ENCODE measurements at places on chromosomes 7 and 10.

- DNase-seq = no peak
Measured at GRCh38 chr10:119701861-119702260, 24.0 kb upstream of the INPP5F start.

DNA sequence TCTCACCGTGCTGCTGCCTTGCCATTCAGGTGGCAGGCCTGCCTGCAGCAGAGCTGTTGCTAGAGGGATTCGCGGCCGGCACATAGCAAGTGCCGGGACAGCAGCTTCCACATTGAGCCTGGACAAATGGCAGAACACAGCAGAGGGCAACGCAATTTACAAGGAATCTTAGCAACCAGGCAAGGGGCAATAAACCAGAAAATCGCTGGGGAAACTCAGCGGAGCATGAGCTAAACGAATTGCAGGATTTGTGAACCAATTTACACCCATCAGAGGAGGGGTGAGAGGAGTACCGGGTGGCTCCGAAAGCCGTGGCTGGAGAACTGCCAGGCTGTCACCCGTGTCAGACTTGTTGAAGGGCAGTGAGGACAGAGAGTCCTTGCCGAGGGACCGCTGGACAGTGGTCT lies 58.6 kb upstream of the LOXL4 start:
- DNase-seq = no peak

GRCh38 chr10:56082169-56082568 lies 278.9 kb downstream of the ZWINT start:
- no peak for DNase-seq

- DNase-seq = no peak
Measured at GRCh38 chr10:20181434-20181833, 365.2 kb downstream of the PLXDC2 start.

GRCh38 chr7:108136191-108136688 lies 6.1 kb upstream of the LAMB4 start:
- DNase-seq = no peak

DNA sequence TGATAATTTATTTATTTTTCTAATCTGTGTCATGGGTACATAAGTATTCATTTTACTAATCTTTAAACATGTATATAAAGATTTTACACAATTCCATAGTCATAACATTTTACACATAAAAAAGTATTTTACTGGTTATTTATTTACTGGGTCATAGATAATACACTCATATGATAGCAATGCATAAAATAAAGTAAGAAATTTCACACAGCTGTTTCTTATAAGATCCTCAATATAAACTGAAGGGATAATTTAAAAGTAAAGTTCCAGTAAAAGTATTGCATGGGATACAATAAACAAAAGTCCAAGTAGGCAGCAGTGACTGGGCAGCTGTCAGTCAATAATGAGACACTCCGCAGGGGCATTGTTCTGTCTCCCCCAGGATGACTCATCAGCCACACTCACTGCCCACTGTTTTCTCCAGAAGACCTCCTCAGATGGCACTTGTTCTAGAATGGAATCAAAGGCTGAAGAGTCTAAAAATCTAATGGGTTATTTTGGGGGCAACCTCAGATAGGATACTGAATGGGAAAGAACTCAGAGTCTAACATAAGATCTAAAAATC lies 32.7 kb downstream of the DPY19L1 start:
- DNase-seq = no peak

GRCh38 chr10:7480742-7481367 lies 70.0 kb upstream of the SFMBT2 start:
- DNase-seq = no peak

- no peak for DNase-seq
Measured at GRCh38 chr7:30224511-30225062, 59.8 kb upstream of the ZNRF2 start.

- DNase-seq = no peak
Measured at GRCh38 chr10:103550229-103550628, 56.7 kb downstream of the NEURL1 start.

DNA sequence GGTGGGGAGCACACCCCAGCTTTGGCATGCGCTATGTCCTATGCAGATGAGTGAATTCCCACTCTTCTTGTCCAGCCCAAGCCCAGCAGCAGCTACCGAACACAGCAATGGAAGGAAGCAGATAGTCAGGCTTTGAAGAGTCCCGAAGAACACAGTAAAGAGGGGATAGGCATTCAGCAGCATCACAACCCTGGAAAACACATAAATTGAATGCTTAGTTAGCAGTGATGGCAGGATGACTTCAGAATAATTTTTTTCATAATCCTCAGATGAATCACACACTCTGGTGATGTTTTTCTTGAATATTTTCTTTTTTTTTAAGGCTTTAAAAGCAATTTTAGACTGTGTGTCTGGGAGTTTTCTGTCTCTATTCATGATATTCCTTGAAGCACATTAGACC lies 95.8 kb downstream of the CFAP58 start:
- no peak for DNase-seq

DNA sequence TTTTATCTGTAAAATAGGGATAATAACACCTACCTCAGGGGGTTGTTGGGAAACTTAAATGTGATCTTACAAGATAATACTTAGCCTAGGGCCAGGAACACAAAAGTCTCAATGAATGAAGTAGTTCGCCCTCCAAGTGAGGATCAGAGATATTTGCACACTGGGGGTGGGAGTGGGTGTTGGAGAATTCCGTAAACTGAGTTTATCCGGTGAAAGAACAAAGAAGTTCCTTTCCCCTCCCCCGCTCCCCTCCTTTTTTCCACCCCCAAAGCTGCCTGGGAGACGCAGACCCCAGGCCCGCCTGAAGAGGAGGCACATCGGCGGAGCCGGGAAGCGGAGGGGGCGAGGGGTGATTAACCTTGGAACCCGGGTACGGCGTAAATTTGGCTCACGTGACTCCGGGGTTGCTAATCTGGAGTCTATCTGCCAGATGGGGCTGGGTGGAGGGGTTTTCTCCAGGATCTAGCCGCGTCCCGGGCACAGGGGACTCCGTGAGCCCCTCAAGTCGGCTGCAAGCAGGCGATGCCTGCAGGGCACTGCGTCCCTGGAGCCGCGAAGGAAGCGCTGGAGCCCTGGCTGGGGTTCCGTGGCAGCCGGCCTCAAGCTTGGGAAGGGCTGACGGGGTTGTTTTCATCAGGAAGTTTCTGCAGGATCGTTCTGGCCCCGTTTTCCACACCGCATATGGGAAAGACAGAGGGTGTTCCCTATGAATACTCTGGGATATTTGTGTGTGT lies 1.4 kb upstream of the PODXL start:
- no peak for DNase-seq

DNA sequence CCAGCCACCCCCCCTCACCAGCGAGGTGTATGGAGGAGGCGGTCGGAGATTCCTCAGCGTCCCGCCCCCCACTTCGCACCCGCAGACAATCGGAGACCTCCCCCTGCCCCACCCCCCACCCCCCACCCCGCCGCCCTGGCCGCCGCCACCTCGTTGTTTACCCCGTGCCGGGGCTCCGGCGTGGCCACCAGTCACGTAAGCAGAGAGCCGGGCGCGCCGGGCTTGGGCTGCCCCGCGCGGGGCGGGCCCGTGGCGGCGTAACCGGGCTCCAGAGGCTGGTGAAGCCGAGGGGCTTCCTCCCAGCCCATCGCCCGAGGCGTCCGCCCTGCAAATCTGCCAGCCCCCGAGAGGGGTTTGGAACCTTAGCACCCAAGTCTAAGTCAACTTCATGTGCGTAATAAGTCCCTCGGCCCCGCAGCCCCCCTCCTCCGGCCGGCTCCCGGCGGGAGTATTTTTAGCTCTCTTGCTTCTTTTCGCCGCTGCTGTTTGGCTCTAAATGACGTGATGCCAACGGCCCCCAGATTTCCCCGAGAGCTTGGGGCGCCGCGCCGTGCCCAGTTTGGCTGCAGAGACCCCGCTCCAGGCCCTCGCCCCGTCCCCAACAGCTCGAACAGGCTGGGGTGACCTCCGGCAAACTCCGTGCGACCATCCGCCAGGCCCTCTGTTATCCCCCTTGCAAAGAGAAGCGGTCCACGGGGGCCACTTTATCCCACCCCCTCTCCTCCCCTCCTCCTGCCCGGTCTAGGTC lies 2.7 kb downstream of the MXI1 start:
- peak; percentile 65 for DNase-seq

GRCh38 chr7:30612658-30613265 lies 18.1 kb downstream of the GARS1 start:
- DNase-seq = no peak
